ENCODE measurements at places on chromosomes 2 and 18.

GRCh38 chr2:28293416-28293815 lies 99.2 kb upstream of the FOSL2 start:
- DNase-seq = no peak

DNA sequence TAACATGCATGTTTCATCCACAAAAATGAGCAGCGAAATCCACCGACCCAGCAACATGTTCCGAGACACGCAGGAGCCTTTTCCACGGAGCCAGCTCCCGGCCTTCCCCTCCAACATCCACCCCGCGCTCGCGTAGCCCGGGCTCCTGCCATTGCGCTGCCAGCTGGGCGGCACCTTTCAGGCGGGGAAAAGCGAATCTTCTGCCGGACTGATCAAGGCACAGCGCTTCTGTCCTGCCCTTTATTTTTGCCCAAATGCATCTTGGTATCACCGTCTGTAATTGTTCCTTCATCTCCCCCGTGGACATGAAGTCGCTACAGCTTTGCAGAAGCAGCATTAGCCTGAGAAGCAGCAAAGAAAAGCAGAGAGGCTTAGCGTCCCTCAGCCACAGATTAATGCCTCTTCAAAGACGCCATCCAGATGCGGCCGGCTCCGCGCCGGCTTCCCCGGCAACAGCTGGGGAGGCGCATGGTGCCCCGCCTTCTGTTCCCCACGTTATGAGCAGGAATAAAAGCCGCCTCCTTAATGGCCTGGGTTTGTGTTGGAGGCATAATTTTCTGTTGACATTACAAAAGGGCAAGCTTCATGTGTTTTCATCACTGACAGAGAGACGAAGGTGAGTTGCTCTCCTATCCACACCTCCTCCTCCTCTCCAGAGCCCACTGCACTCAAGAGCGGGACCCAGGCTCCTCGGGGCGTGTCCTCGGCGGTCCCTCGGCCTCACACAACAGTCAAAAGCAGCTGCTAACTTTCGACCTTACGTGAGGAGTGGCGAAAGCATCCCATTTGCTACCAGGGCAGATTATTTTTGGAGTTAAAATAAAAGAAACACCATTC lies 122.1 kb upstream of the SALL3 start:
- no peak for DNase-seq

- DNase-seq = no peak
These were observed 27.3 kb upstream of the DSC2 start for GRCh38 chr18:31129398-31130115.

DNA sequence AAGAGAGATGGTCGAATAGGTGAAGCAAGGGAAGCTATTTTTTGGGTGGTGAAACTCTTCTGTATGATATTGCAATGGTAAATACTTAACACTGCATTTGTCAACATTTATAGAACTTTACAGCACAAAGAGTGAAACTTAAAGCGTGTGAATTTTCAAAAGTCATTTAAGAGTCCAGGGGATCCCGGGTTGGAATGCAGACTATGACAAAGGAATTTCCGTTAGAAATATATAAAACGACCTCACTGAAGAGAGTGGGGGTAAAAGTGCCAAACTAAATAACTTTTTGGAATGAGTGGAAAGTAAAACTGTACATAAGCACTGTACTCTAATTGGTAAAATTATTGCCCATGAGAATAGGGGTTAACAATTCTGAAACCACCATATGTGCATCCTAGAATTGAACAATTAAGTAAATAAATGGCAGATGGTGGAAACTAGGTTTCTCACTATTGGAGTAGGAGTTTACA lies 191.0 kb upstream of the FN1 start:
- DNase-seq = no peak

DNA sequence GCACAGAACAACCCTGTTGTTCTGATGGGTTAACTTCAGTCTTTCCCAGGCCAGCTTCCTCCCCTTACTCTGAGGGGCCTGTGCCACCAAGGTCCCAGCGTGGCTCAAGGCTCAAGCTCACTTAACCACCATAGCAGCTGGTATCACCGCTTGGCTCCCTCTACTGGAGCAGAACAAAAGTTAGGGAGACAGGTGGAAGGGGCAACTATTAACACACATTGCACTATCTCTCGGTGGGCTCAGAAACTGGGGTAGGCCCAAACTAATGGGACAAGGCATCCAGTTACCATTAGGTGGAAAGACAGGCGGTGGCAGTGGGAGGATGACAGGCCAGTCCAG lies 88.7 kb upstream of the ATL2 start:
- peak; percentile 77 for DNase-seq

GRCh38 chr2:68698567-68699377 lies 35.8 kb upstream of the ARHGAP25 start:
- no peak for DNase-seq

- DNase-seq = no peak
These were observed 16.4 kb upstream of the NFU1 start for GRCh38 chr2:69453475-69454129.
